ENCODE measurements at places on chromosomes 7 and 10. TPM values are rescaled to one million over a fixed set of nuclear protein-coding genes. Genes with fewer than 3 reads are reported as not detected.

The CALHM1 gene
- not detected for total RNA-seq

The SPDYE3 gene
- total RNA-seq: not detected

The ABCA13 gene
- total RNA-seq: 0.29 TPM

DNA sequence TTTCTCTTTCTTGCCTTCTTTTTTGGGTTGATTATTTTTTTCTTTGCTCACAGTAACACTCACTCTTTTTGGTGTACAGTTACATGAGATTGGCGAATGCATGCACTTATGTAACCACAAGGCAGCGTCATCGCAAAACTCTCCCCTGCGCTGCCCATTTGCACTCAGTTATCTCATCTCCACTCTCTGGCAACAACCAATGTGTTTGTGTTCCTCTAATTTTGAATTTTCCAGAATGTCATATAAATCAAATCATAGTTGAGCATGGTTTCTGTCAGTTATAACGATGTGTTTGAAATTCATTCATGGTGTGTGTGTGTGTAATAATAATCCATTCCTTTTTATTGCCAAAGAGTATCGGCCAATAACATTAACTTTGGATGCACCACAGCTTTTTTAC is 23.0 kb upstream of the IGFBP3 start:
- H3K36me3 ChIP-seq: no peaks in the 10 kb centered on the region
- no peak overlapping the region for H3K4me3 ChIP-seq
- no peaks in the 10 kb centered on the region for H3K27me3 ChIP-seq
- DNase-seq: no peak
- no peak overlapping the region for H3K27ac ChIP-seq

DNA sequence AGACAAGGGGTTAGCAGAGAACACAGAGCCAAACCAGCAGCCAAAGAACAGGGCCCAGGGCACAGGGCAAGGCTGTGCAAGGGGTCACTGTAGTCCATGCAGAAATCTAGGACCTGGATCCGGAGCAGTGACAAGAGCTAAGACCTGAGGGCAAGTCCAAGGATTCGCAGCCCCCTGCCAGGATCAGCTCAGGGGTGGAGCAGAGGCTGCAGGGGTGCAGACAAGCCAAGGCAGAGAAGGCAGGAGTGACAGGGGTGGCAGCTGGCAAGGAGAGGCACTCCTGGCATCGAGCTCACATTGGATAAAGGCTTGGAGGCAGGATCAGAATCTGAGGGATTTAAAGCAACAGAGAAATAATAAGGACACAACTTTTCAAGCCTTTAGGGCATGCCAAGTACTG is 80.7 kb upstream of the NANOS1 start:
- peaks cover 7% of the 10 kb centered on the region for H3K4me1 ChIP-seq
- no peak for DNase-seq
- H3K36me3 ChIP-seq: no peaks in the 10 kb centered on the region
- H3K27ac ChIP-seq: no peak overlapping the region
- H3K27me3 ChIP-seq: no peaks in the 10 kb centered on the region

GRCh38 chr10:52232561-52233350 is 81.3 kb upstream of the DKK1 start:
- DNase-seq: no peak
- H3K36me3 ChIP-seq: no peaks in the 10 kb centered on the region
- H3K27me3 ChIP-seq: no peaks in the 10 kb centered on the region
- peak overlapping the region; percentile 66 for H3K27ac ChIP-seq
- H3K4me1 ChIP-seq: peaks cover 8% of the 10 kb centered on the region

DNA sequence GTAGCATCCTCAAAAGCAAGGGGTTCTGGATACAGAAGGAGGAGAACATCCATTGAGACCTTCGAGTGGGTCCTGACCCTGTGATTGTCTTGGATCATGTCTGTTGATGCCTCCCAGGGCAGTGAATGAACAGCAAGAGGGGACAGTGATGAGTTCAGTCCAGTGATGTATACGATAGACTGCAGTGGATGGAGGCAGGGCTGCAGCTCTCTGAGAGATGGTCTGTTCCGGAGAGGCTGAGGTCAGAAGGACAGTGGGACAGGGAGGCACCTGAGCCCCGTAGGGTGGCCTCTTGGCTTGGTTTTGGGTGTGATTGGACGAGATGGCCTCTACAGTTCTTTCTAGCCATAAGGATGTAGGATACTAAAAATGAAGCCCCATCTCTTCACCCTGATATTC is 280.4 kb downstream of the CAMK1D start:
- no peaks in the 10 kb centered on the region for H3K36me3 ChIP-seq
- H3K4me1 ChIP-seq: peaks cover 1% of the 10 kb centered on the region
- no peak for DNase-seq
- H3K4me3 ChIP-seq: no peak overlapping the region
